HS-27A (cell line): ENCODE measurements at places on chromosomes 1 and 21.
A peak's percentile ranks its signal among the peaks of the same experiment; 100 is the strongest.

DNA sequence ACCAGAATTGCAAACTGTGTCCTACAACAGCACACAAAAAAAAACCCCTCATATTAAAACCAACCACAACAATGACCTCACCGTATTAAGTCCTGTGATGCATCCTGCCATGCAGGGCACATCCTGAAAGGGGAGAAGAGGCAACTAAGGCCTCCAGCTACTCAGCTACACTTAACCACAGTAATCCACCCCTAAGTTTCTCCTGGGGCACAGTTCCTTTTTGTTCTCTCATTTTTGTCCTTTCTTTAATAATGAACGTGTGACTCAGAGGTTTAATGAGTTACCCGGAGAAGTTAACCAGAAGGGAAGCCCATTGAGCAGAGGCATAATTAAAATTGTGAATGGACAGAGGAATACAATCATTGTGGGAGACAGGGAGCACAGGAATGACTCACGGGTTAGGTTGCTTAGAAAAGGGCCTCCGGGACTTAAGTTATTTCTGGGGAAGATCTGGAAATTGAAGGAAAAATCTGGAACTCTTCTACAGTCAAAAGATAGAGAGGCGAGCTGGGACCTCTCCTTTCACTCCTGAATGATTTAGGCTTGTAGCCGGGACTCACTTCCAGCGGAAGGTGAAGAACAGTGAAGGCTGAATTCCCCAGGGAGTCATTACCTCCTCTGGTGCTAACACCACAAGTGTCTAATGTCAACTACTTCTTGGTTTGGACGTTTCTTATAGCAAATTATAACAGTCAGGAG lies 36.9 kb upstream of the HIVEP3 start:
- peak; percentile 59 for DNase-seq

DNA sequence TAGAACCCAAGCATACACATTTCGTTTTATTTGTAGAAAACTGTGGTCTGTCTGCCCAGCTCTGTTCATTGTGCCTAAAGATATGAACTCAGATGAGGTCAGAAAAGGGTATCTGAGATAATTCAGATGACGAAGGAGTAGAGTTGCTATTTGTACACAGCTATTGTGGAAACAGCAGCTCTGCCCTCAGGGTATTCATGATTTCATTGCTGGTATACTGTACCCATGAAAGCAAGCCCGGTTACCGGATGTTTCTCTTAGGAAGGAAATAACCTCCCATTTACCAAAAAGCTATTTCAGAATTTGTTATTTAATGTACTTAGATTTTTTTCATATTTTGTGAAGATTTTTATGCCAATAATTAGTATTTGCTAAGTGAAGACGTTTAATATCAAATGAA lies 37.8 kb downstream of the SMAP2 start:
- DNase-seq, result no peak

GRCh38 chr1:99370476-99370875 lies 106.2 kb downstream of the PLPPR4 start:
- DNase-seq, result no peak

- no peak for DNase-seq
Observed at GRCh38 chr1:14255711-14256110, 342.8 kb upstream of the KAZN start.

- no peak for DNase-seq
Observed at GRCh38 chr1:145858238-145858900, 512 bp downstream of the PIAS3 start.
